Activated T-helper 2 cell treated with anti-CD3 and anti-CD28 coated beads, Interferon-gamma antibody, Interleukin-2, Interleukin-4, amounts not matched to agents 10 μg/mL and 5 μg/mL and 100 μg/mL, durations not matched to agents 14 hours and 24 hours and 36 hours (primary cell): ENCODE measurements at places on chromosomes 12 and 14.
A peak's percentile ranks its signal among the peaks of the same experiment; 100 is the strongest.

GRCh38 chr12:53564278-53564677 is 57.0 kb upstream of the NPFF start:
- H3K4me1 ChIP-seq, result peaks cover 41% of the 10 kb centered on the region
- H3K27ac ChIP-seq, result no peak overlapping the region
- H3K27me3 ChIP-seq, result no peaks in the 10 kb centered on the region
- no peak overlapping the region for H3K4me3 ChIP-seq
- peaks cover 16% of the 10 kb centered on the region for H3K36me3 ChIP-seq
- no peak for DNase-seq

GRCh38 chr14:75294649-75295033 is 16.0 kb downstream of the FOS start:
- H3K27me3 ChIP-seq, result peaks cover 17% of the 10 kb centered on the region
- H3K36me3 ChIP-seq, result no peaks in the 10 kb centered on the region
- H3K4me1 ChIP-seq, result peaks cover 24% of the 10 kb centered on the region
- no peak overlapping the region for H3K27ac ChIP-seq

GRCh38 chr14:94112513-94113063 is 2.1 kb downstream of the IFI27 start:
- H3K4me3 ChIP-seq, result no peak overlapping the region
- peaks cover 1% of the 10 kb centered on the region for H3K27me3 ChIP-seq
- no peak for DNase-seq
- no peaks in the 10 kb centered on the region for H3K36me3 ChIP-seq
- H3K27ac ChIP-seq, result no peak overlapping the region

DNA sequence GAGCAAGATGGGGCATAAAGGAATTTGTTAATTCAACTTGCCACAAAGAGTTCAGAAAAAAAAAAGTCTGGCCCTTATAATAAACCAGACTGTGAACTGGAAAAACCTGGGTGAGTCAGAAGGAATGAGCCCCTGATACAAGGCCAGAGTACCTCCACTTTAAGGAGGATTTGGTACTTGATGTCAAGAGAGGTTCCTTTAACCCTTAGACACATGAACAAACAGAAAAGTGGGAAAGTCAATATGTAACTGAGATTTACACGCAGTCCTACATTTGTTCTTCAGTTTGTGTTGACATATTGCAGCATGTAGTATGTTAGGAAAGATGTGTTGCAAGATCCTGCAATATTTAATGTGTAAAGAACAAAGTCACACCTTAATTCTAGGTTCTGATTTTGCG is 14.2 kb upstream of the SLC38A4 start:
- no peak overlapping the region for H3K27ac ChIP-seq
- DNase-seq, result no peak
- no peaks in the 10 kb centered on the region for H3K36me3 ChIP-seq
- H3K27me3 ChIP-seq, result peaks cover 17% of the 10 kb centered on the region

DNA sequence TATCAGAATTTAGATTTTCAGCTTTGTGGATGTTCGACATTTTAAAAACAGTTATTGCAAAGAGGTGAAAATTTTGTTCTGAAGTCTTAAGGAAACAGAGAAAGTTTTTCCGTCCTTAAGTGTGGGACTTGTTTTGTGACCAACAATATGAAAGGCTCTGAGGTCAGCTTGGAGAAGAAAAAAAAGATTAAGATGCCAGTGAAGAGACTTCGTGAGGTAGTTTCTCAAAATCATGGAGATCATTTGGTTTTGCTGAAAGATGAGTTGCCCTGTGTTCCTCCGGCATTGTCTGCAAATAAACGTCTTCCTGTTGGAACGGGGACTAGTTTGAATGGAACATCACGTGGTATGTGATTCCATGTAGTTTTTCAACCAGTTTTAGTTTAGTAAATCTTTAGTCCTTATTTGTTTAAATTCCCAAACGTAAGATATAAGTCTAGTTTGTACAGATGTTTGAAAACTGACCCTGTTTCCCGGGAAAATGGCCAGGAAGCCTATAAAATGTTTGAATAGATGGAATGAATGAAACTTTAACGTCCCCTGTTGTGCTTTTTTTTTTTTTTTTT is 682 bp downstream of the KIAA0586 start:
- peaks cover 37% of the 10 kb centered on the region for H3K4me1 ChIP-seq
- H3K27ac ChIP-seq, result peak overlapping the region; percentile 99
- H3K27me3 ChIP-seq, result no peaks in the 10 kb centered on the region
- no peak for DNase-seq
- peak overlapping the region; percentile 94 for H3K4me3 ChIP-seq

- H3K4me3 ChIP-seq, result peak overlapping the region; percentile 58
- peak overlapping the region; percentile 52 for H3K27ac ChIP-seq
- H3K36me3 ChIP-seq, result no peaks in the 10 kb centered on the region
- peak; percentile 81 for DNase-seq
Measured at GRCh38 chr14:100640471-100641273, 53.5 kb upstream of the BEGAIN start.

GRCh38 chr12:22477894-22478287 is 66.5 kb downstream of the C2CD5 start:
- H3K27ac ChIP-seq, result peak overlapping the region; percentile 34
- H3K4me3 ChIP-seq, result no peak overlapping the region
- H3K36me3 ChIP-seq, result peaks cover 32% of the 10 kb centered on the region
- no peaks in the 10 kb centered on the region for H3K27me3 ChIP-seq
- no peak for DNase-seq

DNA sequence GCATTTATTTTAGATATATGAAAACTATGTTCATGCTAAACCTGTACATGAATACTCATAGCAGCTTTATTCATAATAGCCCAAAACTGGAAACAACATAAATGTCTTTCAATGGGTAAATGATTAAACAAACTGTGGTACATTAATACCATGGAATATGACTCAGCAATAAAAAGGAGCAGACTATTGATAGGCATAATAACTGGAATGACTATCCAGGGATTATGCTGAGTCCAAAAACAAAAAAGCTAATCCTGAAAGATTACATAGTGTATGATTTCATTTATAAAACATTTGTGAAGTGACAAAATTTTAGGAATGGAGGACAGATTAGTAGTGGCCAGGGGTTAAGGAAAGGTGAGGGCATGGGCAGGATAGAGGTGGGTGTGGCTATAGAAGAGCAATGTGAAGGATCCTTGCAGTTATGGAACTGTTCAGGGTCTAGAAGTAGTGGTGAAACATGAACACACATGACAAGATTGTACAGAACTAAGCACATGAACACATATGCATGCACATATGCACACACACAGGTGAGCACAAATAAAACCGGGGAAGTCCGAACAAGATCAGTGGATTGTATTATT is 61.1 kb upstream of the CDKN3 start:
- no peak overlapping the region for H3K4me3 ChIP-seq
- H3K27ac ChIP-seq, result no peak overlapping the region

DNA sequence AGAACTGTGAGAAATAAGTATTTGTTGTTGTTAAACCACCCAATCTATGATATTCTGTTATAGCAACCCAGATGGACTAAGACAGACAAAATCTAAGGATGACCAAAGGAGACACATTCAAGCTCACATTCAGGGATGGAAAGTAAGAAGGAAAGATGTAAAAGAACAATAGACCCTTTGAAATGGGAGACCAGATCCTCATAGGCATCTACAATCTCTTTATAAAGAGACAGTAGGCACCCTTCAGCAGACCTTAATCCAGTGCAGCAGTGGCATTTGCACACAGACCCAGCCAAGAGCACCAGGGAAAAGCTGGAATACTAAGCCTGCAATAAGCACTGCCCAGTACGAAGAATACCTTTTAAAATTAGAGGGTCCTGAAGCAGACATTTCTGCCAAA is 132.7 kb downstream of the KLHL28 start:
- no peaks in the 10 kb centered on the region for H3K36me3 ChIP-seq
- H3K4me3 ChIP-seq, result no peak overlapping the region
- H3K27ac ChIP-seq, result no peak overlapping the region
- DNase-seq, result no peak
- no peaks in the 10 kb centered on the region for H3K4me1 ChIP-seq

GRCh38 chr12:103318566-103318965 is 177.2 kb downstream of the C12orf42 start:
- H3K27ac ChIP-seq, result no peak overlapping the region
- H3K4me1 ChIP-seq, result no peaks in the 10 kb centered on the region
- no peaks in the 10 kb centered on the region for H3K36me3 ChIP-seq
- H3K4me3 ChIP-seq, result no peak overlapping the region

DNA sequence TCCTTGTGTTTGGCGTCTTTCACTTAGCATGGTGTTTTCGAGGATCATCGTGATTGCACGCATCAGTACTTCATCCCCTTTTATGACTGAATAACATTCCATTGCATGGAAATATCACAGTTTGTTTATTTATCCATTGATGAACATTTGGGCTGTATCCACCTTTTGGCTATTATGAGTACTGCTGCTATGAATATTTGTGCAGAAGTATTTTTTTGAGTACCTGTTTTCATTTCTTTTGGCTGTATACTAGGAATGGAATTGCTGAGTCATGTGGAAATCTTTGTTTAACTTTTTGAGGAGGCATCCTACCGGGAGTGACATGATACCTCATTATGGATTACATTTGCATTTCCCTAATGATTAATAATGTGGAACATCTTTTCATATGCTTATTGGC is 66.4 kb downstream of the WNK1 start:
- peaks cover 68% of the 10 kb centered on the region for H3K36me3 ChIP-seq
- H3K4me3 ChIP-seq, result no peak overlapping the region
- no peaks in the 10 kb centered on the region for H3K27me3 ChIP-seq
- no peak overlapping the region for H3K27ac ChIP-seq

DNA sequence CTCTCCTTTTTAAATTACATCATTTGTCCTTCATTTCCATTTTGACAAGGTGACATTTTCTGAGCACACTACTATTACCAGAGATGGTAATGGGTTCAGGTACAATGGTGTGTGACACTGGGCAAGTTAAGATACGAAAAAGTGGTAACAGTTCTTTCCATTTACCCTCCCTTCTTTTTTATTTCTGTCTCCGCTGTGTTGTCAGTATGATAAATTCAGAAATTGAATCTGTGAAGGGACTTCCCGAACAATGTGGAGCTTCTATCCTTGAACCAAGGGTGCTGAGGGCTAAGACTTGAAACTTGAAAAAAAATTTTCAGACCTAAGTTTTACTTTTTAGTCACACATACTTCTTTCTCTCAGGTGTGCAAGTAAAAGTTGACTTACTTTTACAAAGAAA is 103.7 kb downstream of the ERC1 start:
- no peaks in the 10 kb centered on the region for H3K36me3 ChIP-seq
- H3K4me3 ChIP-seq, result no peak overlapping the region
- DNase-seq, result no peak
- H3K4me1 ChIP-seq, result peaks cover 18% of the 10 kb centered on the region
- no peaks in the 10 kb centered on the region for H3K27me3 ChIP-seq

- peaks cover 14% of the 10 kb centered on the region for H3K4me1 ChIP-seq
- no peaks in the 10 kb centered on the region for H3K36me3 ChIP-seq
- DNase-seq, result no peak
- H3K27ac ChIP-seq, result no peak overlapping the region
Measured at GRCh38 chr12:113086249-113087164, 30.0 kb downstream of the DTX1 start.

DNA sequence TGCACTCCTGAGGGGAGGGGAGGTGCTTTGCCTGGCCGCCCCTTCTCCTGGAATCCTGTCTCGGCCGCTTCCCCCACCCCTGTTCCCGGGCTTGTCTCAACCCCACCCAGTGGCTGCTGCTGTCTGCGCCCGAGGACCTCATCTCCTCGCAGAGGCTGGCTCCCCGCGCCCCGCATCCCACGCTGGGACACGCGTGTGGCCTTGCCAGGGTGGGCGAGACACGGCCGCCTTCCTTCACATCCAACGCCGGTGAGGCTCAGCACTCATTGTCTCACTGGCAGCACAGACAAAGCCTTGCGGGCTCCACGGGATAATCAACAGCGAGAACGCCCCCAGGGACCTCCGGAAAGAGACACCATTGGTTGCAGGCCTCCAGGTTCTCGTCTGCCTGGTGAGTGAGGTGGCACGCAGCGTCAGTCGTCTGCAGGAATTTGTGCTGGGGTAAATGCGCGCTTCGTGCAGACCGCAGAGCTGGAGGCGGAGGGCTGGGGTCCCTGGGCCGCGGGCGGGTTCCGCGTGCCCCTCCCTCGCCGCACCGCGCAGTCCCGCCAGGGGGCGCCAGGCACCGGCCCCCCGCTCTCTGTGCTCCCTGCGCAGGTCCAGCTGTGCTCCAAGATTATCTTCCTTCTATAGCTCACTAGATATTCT is 26.8 kb downstream of the CCDC177 start:
- no peaks in the 10 kb centered on the region for H3K36me3 ChIP-seq
- peaks cover 13% of the 10 kb centered on the region for H3K4me1 ChIP-seq
- H3K4me3 ChIP-seq, result no peak overlapping the region
- H3K27me3 ChIP-seq, result peaks cover 26% of the 10 kb centered on the region

DNA sequence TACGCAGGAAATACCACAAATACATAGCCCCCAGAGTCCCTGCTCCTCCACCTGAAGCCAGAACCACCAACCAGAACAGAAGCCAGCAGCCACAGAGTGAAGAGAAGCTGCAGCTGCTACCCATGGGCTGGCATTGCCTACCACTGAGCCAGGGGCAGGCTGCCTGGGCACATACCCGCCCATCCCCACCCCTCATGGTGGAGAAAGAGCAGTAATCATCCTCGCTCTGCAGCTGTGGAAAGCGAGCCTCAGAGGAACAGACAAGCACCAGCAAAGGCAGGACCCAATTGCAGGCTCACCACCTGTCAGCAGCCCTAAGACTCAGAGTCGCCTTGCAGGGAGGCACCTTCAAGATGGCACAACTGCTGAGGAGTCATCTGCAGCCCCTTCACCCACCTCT is 11.2 kb upstream of the CD9 start:
- peaks cover 25% of the 10 kb centered on the region for H3K27me3 ChIP-seq
- H3K27ac ChIP-seq, result no peak overlapping the region

DNA sequence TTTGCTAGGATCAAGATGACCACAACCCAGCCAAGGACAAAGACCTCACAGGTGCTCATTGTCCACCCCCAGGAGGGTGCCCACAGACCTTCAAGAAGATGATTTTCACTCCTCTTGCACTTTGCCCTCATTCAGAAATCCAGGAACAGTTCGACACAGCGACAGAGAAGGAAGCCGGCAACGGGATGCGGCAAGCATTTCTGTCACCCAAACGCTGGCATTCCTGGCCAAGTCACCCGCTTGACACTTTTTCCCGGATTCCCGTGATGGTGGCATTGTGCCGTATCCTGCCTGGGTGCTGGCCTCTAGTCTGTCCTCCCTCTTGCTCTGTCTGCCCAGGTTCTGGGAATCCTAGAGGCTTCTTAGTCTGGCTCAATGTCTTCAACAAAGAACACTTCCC is 770.4 kb upstream of the ALG10B start:
- H3K36me3 ChIP-seq, result peaks cover 3% of the 10 kb centered on the region
- H3K27ac ChIP-seq, result no peak overlapping the region
- no peaks in the 10 kb centered on the region for H3K27me3 ChIP-seq

- no peak overlapping the region for H3K27ac ChIP-seq
- DNase-seq, result no peak
- peaks cover 8% of the 10 kb centered on the region for H3K27me3 ChIP-seq
- H3K4me1 ChIP-seq, result no peaks in the 10 kb centered on the region
Measured at GRCh38 chr12:67045650-67046049, 223.5 kb upstream of the CAND1 start.

DNA sequence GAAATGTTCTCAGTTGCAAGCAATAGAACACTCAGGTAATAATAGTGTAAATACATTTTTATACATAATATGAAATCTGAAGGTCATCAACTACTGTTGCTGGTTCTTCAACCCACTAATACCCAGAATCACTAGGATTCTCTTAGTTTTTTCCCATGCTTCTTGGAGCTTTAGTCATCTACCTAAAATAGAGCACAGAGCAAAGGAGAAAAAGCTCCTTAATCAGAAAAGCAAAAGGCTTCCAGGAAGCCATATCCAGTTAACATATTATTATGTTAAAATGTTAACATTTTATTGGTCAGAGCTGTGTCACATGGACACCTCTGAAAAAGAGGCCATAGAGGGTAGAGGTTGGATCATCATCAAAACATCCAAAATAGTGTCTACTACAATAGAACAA is 57.0 kb downstream of the CCER1 start:
- H3K4me3 ChIP-seq, result no peak overlapping the region
- no peaks in the 10 kb centered on the region for H3K36me3 ChIP-seq
- H3K4me1 ChIP-seq, result no peaks in the 10 kb centered on the region
- H3K27me3 ChIP-seq, result no peaks in the 10 kb centered on the region
- DNase-seq, result no peak
